Cardiac septum (tissue), 1 donor: ENCODE measurements at places on chromosomes 4 and X. TPM values are rescaled to one million over a fixed set of nuclear protein-coding genes. Genes with fewer than 3 reads are reported as not detected.

Gene PDE5A
- 20.0 TPM for total RNA-seq

Gene CHRDL1
- 3.7 TPM for total RNA-seq

Gene TLR6
- 1.2 TPM for total RNA-seq

Gene SEPSECS
- 6.6 TPM for total RNA-seq

Gene IL21
- not detected for total RNA-seq

Gene ZFYVE28
- 4.4 TPM for total RNA-seq

DNA sequence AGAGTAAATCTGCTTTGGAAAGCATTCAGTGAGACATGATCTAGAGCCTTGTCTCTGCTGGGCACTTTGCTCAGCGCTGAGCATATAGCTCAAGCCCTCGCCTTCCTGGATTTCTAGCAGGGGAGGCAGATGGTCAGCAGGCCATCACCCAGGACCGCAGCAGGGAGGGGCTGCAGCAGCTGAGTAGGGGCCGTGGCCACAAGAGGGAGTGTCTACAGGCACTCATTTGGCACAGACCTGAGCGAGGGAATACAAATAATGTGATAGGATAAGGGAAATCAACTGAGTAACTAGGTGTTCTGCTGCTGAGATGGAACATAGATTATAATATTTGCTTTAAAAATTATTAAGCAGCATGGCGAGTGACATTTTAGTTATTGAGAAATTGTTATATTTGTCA lies 30.2 kb downstream of the OFD1 start:
- no peak for DNase-seq

- DNase-seq, result no peak
Measured at GRCh38 chr4:89303814-89304388, 3.7 kb downstream of the GPRIN3 start.

DNA sequence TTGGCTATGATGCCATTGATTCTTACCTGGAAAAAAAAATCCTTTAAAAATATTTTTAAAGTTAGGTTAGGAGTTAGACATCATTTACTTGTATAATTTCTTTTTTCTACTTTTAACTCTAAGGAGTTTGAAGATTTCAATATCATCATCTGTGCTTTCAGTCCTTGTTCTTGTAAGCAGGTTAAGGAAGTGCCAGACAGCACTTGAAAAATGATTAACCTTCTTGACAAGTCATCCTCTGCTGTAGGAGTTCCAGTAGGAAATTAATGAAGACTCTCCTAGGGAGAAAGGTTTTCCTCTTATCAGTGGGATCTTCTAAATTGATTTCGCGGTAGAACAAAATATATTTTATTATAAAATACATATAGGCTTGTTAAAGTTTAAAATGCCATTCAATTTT lies 29.1 kb upstream of the ANAPC4 start:
- no peak for DNase-seq

DNA sequence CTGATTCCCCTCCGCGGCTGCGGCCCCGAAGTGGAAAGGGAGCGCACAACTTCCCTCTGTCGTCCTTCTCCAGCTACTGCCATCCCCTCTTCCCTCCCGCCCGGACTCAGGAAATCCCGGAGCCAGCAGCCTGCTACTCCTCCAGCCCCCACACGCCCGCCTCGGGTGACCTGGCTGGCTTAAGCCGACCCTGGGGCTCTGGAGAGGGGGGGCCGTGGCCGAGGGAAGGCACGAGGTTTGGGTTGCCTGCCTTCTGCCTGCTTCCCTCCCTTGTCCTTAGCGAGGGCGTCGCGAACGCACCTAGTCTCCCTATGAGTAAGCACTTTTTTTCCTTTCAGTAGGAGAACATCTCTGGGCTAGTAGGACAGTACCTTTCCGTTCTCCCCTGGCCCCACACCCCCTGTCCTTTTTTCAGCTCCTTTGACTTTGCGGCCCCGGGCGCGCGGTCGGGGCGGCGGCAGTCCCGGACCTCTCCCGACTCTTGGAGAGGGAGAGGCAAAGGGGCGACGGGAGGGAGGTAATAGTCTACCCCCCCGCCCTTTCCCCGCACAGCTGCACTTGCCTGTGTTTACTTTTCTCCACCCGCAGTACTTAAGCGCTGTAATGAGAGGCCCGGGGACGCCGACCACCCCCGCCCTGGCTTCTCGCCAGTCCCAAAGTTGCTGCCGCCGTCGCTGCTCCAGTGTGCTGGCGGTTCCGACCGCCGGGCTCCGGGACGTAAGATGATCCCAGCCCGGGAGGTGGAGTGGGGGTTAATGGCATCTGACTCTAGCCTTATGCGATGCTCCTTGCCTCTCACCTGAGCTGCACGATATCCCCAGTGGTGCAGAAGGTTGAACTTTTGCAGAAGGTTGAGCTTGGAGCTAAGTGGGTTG lies 868 bp downstream of the PLS3 start:
- DNase-seq, result no peak

DNA sequence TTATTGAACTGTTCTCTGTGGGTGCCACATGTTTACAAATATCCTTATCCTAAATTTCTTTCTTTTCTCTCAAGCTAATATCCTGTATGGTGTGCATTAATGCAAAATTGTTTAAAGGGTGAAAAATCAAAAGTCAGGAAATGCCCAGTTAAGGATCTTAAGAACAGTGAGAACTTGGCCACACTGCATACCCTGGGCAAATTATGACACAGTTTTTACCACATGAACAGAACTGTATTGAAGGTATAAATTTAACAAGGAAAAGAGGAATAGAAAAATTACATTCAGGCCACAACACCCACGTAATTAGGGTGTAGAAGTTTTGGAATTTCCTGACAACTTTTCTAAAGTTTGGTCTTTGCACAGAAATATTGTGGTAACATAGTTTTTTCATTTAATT lies 94.4 kb upstream of the HCCS start:
- no peak for DNase-seq

DNA sequence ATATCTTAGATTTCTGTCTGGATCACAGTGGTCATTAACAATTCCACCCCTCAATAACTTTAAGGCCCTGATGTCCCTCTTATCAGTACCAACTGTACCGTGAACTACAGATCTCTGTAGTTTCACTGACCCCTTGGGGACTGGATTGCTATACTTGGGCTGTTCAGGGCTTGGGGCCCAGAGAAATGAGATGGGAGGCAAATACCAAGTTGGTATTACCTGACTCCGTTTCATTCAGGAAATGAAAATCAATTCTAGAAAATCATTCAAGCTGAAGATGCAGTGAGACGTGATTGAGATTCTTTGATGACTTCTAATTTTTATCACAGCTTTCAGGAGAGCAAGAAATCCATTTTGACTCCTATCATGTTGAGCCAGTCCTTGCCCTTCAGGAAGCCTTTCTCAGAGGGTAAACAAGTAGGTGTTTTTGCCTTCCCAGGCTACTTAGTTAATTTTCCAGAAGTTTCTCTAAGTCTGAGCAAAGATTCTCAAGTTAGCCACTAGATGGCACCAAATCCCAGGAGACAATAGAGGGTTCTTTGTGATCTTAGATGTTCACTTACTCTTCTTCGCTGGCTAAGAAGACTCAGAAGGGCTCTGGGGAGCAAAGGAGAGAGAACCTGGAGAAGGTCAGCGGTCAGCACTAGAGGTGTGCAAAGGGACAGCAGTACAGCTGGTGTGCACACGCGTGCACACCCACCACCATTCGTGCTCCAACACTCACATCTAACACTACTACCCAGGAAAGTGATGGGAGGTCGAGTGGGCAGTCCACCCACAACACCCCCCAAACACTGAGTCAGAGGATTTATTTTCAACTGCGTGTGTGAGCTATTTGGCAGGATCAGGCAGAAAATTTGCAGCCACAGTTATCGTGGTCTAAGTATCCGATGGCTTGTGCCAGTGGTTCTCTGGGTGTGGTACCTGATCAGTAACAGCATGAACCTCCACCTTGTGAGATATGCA lies 7.4 kb downstream of the HNRNPH2 start:
- no peak for DNase-seq

- no peak for DNase-seq
Measured at GRCh38 chrX:130144509-130144908, 21.1 kb downstream of the AIFM1 start.

GRCh38 chrX:19682712-19683331 lies 167.5 kb upstream of the MAP3K15 start:
- peak; percentile 79 for DNase-seq

DNA sequence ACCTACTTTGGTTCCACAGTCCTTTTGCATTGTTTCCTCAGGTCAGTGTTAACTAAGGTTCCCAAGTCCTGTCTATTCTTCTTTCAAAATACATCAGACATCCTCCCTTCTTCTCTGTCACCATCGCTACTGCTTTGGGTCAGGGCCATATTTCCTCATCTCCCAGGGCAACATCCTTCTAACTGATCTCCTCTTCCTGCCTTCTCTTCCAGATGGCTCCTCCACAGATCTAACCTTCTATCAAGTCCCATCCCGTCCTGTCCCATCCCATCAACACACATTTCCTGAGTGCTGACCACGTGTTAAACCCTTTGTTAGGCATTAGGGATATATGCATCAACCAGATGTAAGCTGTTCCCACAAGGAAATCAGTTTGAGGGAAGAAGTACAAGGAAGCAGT lies 25.9 kb downstream of the PLAC1 start:
- no peak for DNase-seq

GRCh38 chr4:153649572-153649991 lies 34.5 kb upstream of the TLR2 start:
- no peak for DNase-seq

DNA sequence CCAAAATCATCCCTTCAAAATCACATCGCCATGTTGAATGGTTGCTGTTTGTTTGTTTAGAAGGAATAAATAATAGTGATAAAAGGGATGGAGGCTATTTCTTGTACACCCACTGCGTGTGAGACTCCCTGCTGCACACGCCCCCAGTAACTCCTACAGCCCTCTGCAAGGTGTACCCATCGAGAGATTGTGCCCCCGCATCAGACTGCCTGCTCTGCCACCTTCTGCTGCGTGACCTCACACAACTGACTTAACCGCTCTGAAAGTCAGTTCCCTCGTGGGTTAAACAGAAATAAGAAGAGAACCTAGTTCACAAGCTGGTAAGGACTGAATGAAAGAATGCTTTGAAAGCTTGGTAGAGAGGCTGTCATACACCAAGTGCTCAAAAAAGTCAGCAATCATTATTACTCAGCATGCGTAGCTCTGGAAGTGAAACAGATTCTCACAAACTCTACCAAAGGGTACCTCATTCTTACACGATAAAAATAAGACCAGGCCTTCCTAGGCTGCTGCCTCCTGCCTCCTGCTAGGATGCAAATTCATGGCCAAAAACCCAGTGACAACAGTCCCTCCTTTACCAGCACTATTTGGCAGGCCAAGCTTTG lies 147.1 kb downstream of the CPEB2 start:
- no peak for DNase-seq

- DNase-seq, result no peak
Measured at GRCh38 chr4:175090116-175090515, 172.0 kb downstream of the ADAM29 start.

DNA sequence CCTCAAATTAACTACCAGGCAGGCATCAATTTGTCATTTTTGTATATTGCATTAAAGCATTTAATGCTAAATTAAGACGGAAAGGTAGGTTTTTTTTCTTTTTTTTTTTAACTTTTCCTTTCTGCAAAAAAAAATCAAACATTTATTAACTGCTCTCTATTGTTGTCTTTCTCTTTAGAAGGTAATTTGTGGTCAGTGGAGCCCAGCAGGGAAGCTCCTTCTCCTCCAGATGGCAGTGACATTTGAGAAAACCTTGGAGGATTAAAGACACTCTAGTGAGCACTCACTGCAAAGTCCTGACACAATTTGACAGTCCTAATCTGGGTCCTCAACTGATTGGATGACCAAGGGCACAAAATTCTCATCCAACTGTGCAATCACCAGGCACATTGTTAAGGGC lies 102.4 kb downstream of the SLIT2 start:
- DNase-seq, result no peak

GRCh38 chr4:102253860-102254259 lies 91.4 kb downstream of the SLC39A8 start:
- no peak for DNase-seq

- no peak for DNase-seq
Measured at GRCh38 chr4:74197080-74197479, 39.2 kb downstream of the MTHFD2L start.

- no peak for DNase-seq
Measured at GRCh38 chr4:15982842-15983524, 20.0 kb upstream of the FGFBP2 start.

DNA sequence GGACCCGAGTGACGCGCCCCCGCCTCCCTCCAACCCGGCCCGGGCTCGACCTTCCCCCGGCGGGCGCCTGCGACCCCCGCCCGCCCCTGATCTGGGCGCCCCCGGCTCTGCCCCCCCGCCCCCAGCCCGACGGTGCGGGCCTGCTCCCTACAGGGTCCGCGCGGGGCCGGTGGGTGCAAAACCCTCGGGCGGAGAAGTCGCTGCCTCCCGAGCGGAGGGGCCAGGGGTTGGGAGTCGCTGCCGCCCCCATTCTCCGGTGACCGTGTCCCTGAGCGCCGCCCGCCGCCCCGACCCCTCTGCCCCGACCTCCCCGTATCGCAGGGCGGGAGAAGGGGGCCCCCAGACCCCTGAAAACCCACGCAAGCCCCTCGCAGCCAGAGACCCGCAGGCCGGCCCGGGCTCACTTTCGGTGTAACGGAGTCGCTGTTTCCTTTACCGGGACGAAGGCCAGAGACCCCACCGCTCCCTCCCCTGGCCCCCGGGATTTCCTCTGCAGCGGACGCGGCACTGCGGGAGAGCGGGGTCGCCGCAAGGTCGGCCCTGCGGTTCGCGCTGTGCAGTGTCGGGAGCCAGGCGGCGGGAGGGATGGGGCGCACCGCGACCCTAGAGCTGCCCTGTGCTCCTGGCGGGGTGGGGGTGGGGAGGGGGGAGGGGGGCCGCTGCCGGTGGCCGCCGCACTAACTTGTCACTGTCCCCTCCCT lies 729 bp upstream of the CPLX1 start:
- DNase-seq, result peak; percentile 59

- no peak for DNase-seq
Measured at GRCh38 chr4:73341454-73341853, 62.6 kb upstream of the ALB start.

DNA sequence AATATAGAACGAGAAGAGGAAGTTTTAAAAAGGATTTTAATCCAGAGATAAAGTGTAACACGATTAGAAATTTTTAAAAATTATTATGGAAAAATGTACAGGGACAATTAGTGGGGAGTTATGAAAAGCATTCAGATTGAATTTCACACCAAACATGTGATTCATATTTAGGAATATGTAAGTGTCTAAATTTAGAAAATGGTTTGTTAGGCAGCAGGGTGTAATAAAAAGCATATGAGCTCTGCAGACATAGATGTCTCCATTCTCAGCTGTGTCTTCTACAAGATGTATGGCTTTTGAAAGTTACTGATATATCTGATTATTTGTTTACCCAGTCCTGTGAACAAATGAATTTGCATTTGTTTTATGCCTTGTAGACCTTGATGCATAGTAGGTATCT lies 638.9 kb upstream of the AGA start:
- no peak for DNase-seq

DNA sequence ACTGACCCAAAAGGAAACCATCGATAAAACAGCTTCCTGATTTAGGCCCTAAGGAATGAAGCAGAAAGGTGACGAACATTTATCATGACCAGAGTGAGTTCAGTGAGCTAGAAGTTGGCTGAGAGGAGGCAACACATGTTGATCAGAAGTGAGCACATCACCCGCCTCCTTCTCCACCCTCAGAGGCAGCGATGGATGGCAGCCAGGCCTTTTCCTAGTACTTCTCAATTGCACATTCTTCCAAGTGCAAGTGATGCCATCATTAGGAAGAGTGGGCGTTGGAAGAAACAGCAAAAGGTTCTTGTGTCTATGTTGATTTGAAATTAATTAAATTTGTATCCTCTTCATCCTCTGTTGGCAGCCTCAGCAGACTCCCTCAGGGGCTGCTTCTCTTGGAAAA lies 51.7 kb downstream of the TMEM154 start:
- no peak for DNase-seq

GRCh38 chr4:96183611-96184010 lies 343.7 kb downstream of the PDHA2 start:
- DNase-seq, result no peak
